SK-N-SH treated with all-trans-retinoic acid at 6 μM for 48 hours (cell line): ENCODE measurements at places on chromosomes 12 and 14.

DNA sequence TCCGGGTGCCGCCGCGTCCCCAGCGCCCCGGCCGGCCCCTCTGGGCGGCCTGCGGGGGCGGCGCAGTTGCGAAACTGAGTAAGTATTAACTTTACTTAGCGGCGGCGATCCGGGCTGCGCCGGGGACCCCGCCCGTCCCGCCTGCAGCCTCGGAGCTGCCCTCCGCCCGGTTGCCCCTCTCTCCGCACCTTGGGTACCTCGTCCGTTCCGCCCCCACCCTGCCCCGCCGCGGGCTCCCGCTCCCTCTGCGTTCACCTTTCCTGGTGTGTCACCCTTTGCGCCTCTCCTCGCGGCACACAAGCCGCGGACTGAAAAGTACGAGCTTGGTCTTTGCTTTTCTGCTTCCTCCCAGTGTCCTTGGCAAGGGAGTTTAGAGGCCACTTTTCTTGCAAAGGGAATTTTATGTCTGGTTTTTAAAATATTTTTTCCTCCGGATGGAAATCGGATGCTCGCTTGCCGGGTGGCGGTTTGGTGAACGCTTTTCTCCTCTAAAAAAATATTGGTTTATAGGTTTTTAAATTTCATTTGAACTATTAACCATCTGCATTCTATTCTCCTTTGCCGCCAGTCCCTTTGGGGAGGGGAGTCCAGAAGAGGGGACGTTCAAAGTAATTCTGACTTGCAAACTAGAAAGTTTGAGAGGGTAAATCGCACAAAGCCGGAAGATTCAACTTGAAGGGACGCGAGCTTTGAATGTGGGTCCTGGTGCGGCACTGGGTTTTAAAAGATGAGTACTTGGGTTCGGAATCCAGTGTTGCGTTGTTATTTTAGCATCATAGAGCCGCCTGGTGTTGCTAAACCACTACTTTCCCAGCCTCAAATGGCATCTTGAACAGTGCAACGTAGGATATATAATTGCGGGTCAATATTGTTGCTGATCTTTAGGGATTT lies 834 bp downstream of the RASSF8 start:
- peak; percentile 75 for ATAC-seq

GRCh38 chr12:103331643-103332042 lies 164.1 kb downstream of the C12orf42 start:
- ATAC-seq = no peak

DNA sequence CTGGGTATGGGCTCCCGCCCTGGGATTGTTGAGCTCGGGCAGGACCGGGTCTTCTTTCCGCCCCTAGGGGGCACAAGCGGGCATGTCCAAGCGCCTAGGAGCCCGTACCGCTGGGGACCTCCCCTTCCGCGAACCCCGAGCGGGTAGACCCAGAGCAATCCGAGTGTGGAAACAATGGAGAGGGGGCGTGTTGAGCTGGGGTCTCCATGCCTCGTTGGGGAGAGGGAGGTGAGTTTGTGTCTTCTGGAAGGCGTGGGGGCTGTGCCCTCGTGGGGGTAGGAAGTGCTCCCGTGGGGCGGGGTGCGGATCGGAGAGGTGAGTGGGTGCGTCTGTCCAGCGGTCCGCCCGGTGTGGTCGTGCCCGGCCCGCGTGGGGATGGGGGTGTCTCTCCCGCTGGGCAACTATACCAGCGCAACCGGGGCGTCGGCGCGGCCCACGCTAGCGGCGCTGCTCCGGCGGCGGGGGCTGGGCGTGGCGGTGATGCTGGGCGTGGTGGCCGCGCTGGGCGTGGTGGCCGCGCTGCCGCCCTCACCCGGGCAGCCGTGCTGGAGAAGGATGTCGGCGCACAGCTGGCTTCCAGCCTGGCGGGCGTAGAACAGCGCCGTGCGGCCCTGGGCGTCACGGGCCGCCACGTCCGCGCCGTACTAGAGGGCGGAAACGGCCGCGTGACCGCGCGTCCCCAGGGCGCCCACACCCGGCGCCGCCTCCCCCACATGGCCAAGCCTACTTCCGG lies 12.2 kb downstream of the AGAP2 start:
- ATAC-seq = peak; percentile 96

DNA sequence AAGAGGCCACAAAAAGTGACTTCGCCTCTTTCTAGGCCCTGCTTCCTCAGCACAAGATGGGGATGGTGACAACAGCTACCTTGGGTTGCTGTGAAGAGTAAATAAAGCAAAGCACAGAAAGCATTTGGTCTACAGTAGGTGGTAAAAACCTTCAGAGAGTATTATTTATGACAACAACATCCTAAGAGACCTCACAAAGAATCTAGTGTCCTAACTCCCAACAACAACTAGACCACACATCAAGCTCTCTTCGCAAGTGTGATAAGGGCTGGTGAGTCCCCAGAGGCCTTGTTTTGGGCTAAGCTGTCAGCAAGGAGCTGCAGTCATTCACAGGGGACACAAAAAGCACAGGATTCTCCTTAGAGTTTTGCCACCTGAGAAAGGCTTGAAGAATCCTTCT lies 84.9 kb downstream of the EFCAB11 start:
- ATAC-seq = no peak

- ATAC-seq = no peak
Observed at GRCh38 chr12:52182898-52183543, 8.8 kb downstream of the KRT80 start.

DNA sequence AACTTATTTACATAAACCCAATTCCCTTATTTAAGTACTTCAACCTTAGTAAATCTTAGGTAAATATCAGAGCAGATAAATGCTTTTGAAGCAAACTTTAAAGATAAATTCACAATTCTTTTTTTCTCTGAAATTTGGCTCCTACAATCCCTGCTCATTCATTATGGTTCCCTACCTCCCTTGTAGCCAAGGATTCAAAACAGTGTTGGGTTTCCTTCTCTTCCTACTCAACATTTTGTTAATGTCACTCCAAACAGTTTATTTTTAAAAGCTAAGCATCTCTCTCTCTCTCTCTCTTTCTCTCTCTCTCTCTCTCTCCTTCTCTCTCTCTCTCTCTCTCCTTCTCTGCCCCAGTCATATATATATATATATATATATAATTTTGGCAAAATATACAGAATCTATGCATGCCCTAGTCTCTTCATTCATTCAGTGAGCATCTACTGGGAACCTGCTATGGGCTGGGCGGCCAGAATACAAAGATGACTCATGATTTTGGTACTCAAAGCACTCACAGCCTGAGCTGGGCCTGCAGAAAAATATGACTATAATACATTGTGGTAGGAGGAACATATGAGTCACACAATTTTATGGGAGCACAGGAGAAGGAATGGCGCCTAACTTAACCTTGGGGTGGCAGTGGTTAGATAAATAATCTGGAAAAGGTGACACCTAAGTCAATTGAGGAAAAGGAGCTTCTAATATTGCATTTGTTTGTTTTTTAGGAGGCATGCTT lies 123.7 kb upstream of the DHRS4 start:
- peak; percentile 99 for ATAC-seq

GRCh38 chr12:117900561-117900960 lies 68.2 kb downstream of the KSR2 start:
- no peak for ATAC-seq

GRCh38 chr12:32736445-32736844 lies 19.3 kb downstream of the YARS2 start:
- ATAC-seq = no peak

DNA sequence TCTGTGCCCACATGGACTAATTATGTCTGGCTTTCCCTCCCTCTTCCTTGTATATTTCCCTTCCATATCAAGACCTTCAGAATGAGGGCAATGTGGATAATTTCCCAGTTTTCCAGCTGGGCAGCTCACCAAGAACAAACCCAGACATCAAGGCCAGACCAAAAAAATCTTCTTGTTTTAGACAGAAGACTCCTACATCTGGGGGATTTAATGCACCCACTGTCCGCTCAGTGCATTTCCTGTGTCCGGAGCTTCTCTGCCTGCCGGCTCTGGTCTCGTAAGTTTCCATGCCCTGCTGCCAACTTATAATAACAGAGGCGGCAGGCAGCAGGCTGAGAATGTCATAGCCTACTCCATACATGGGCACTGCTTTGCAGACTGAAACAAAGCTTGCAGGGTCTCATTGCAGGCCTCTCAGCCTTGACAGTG lies 207.2 kb upstream of the BCL2L14 start:
- ATAC-seq = peak; percentile 83

DNA sequence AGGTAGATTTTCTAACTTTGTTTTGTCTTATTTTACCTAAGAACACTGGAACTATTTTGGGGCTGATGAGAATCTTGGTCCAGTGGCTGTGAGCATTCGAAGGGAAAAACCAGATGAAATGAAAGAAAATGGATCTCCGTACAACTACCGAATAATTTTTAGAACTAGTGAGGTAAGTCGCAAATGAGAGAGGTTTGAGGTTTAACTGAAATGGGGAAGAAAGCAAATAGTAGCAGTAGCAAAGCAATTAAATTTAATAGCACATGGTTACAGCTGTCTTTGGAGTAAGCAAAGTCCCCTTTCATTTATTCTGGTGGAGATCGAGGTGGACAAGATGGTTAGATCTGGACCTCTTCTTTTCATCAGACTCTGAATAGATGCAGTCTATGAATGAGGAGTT lies 313.5 kb upstream of the RGS6 start:
- no peak for ATAC-seq

GRCh38 chr12:118694128-118694775 lies 287.1 kb upstream of the SRRM4 start:
- no peak for ATAC-seq

DNA sequence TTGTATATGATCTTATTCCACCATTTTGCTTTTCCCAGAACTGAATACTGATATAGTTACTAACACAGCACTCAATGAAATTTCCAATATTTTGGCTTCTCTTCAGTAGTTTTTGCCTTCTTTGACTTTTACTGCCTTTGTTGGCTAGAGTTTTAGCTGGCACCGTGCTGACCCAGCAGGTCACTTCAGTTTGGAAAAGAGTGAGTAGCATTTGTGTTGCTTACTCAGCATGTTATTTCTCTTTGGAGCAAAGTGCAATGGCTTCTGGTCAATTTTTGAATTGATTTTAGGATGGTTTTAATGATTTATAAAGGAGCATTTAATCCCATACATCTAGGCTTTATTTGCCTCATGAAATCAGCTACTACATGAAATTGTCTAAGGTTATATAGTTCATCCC lies 119.2 kb downstream of the ETNK1 start:
- no peak for ATAC-seq

DNA sequence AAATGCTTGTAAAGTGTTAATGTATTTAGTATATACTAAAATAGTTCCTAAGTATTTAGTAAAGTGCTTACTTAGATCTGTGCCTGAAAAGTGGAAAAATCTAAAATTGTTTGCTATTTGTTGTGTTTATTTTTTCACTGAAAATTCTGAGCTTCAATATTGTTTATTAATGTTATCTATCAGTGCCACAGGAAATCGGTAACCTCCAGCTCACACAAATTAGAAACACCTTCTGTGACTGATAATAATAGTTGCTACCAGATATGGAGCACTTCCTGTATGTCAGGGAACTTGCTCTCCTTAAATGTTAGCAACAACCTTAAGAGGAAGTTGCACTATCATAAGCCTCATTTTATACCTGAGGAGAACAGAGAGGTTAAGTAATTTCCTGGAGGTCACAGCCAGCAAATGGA lies 723 bp upstream of the LRP10 start:
- peak; percentile 4; the same call in 2 of the 3 replicates for ATAC-seq

DNA sequence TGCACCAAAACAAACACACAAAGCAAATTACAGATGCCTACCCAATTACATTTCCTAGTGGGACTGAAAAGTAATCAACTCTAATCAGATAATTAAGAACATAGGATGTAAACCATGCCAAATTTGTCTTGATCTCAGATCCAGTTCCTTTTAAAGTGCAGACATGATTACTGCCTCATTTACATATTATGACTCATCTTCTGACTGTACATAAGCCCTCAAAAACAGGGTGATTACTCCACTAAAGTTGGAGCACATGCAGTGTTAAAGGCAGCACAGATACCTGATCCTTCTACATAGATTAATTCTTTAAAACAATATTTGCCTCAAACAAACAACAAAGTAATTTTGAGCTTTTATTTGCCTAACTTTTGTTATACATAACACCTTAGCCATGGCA lies 337.2 kb downstream of the RPS29 start:
- ATAC-seq = no peak

- no peak for ATAC-seq
Observed at GRCh38 chr12:96359328-96359727, 40.9 kb downstream of the CDK17 start.

DNA sequence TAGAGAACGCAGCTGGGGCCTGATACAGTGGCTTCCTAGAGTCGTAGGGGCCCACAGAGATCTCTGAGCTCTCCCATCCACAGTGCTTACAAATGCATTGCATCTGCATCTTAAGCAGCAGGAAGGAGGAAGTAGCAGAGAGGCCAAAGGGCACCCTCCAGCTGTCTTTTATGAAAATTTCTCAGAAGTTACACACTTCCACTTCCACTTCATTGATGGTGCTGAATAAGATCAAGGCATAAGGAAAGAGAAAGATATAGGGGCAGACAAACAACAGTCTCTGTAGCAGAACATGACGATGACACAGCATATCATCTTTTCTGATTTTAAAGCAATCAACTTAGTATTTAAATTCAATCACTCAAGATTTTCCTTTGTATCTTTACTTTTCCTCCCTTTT lies 51.6 kb upstream of the ABCC9 start:
- no peak for ATAC-seq

GRCh38 chr14:103699901-103700752 lies 15.1 kb downstream of the XRCC3 start:
- ATAC-seq = no peak; the same call in 2 of the 3 replicates

- ATAC-seq = peak; percentile 79
Observed at GRCh38 chr14:71726580-71727021, 205.6 kb upstream of the RGS6 start.

- ATAC-seq = no peak
Observed at GRCh38 chr14:54665946-54666345, 99.0 kb downstream of the SAMD4A start.

- no peak for ATAC-seq
Observed at GRCh38 chr12:69934011-69934410, 109.0 kb downstream of the MYRFL start.

GRCh38 chr14:105248368-105249181 lies at the start of gene BTBD6:
BTBD6 (plus strand) TSS chr14:105248533; CDS start chr14:105248712, 179 bp downstream.
- ATAC-seq = peak; percentile 95

GRCh38 chr12:52191841-52192791 lies at the start of gene KRT80:
KRT80 (minus strand) TSS chr12:52192014; CDS start chr12:52191902, 112 bp downstream.
- peak; percentile 86 for ATAC-seq

DNA sequence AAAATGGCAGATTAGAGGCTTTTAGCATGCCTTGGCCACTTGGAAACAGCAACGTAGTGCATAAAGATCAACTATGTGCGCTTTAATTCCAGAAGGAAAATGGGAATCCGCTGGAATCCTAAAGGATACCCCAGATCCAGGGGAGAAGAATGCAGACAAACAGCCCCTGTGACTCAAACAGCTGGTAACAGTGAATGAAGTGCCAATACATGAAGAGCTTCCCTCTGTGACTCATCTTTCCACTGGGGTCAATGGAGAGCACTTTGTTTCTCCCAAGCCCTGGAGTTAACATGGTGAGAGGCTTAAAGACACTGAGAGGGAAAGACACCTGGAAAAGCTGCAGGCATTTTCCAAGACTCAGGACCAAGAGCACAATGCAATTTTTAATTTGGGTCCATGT lies 263.1 kb downstream of the CEP128 start:
- ATAC-seq = no peak
